ENCODE measurements at places on chromosomes 6 and 20.

DNA sequence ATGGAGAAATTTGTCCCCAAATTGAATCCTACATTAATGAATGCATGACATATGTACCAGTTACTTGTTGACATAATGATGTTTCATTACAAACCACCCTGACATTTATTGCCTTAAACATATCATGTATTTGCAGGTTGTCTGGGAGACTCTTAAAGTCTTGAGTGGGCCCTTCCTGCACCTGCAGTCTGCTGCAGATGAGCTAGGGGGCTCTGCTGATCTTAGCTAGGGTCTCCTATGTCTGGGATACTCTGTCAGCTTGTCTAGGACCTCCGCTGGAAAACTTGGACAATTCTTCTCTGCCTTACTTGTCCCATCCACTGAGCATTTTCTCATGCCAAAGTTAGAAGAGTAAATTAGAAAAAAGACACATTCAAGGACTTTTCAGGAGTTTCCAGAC lies 581.6 kb downstream of the HAO1 start:
- DNase-seq, result no peak

DNA sequence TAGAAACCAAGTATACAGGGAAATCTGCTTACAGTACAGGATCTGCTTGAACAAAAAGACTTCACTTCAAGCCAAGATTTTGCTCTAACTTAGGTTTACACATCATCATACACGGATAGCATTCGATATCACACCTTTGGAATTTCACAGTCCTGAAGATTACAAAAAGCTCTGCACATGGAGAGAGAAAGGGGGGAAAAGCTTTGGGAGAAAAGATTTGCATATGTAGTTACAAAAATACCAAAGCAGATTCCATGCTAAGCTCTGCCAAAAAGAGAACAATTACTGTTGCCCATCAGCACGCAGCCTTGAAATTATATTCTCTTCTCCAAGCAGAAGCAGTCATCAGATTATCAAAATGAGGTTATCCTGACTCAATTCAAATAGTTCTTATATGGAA lies 62.0 kb downstream of the HIVEP2 start:
- no peak for DNase-seq

GRCh38 chr6:154951345-154952200 lies 43.5 kb upstream of the TIAM2 start:
- no peak for DNase-seq

DNA sequence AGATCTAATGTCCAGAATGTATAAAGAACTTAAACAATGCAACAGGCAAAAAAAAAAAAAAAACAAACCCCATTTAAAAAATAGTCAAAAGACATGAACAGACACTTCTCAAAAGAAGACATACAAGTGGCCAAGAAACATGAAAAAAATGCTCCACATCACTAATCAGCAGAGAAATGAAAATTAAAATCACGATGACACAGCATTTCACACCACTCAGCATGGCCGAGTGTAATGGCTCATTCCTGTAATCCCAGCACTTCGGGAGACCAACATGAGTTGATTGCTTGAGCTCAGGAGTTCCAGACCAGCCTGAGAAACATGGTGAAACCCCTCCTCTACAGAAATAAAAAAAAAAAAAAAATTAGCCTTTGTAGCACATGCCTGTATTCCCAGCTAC lies 701.4 kb upstream of the NRSN1 start:
- no peak for DNase-seq

GRCh38 chr20:59817846-59818615 lies 115.4 kb downstream of the SYCP2 start:
- no peak for DNase-seq

DNA sequence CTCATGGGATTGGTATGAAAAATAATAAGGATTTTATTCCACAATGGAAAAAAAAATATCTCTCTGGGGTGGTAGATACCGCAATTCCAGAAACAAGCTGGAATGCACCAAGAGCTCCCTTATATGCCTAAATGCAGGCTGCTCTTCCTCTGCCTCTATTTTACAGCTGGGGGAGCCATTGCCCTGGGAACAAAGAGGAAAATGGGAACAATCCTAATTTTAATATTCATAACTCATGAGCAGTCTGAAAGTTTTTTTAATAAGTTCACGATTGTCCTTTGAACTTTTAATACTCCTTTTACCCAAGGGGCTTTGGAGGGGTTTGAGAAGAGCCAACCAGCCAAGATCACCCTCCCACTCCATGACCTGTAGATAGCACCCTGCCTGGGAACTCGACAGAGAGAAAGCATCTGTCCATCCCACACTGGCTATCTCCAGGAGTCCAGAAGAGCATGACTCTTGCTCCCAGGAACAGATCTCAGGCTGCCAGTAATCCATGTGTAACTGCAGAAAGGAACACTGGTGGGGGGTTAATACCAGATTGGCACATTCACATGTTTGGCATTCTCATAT lies 74.7 kb downstream of the CD83 start:
- DNase-seq, result no peak

GRCh38 chr6:27795697-27796494 lies 116.3 kb downstream of the OR2B2 start:
- DNase-seq, result peak; percentile 82

GRCh38 chr6:38499529-38500096 lies 140.1 kb downstream of the BTBD9 start:
- no peak for DNase-seq

GRCh38 chr6:33116417-33116816 lies 40.6 kb downstream of the HLA-DPB1 start:
- no peak for DNase-seq

- no peak for DNase-seq
Measured at GRCh38 chr6:165988302-165988756, 179.3 kb downstream of the TBXT start.

GRCh38 chr6:90026216-90026615 lies 131.9 kb downstream of the GJA10 start:
- no peak for DNase-seq

GRCh38 chr6:13357551-13358075 lies 29.3 kb upstream of the TBC1D7 start:
- peak; percentile 20 for DNase-seq

GRCh38 chr20:38156888-38157634 lies 8.0 kb downstream of the TGM2 start:
- no peak for DNase-seq

DNA sequence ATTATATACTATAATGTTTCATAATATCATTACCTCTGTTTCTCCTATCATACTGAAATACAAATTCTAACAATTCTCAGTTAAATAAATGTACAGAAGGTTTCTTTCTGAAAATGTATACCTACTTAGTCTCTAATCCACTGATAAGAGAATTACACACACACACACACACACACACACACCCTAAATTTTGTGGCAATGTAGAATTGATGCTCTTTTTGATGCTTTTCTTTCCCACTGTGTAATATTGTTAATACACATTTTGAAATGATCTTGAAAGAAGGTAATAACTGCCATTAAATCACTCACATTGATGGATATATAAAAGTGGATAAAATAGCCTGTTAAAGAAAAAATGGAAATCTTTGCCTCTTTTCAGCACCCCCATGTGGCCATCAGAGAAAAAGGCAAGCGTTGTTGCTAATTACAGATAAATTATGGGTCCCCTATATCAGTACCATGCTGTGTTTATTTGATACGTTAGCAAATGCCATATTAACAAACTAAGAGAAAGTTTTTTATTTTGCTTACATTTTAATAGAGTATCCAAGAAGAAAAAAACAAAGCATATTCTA lies 76.6 kb upstream of the VGLL2 start:
- no peak for DNase-seq

- peak; percentile 40 for DNase-seq
Measured at GRCh38 chr6:141153563-141153962, 979.2 kb upstream of the GJE1 start.

- DNase-seq, result no peak
Measured at GRCh38 chr6:109194880-109195279, 99.6 kb downstream of the CEP57L1 start.

DNA sequence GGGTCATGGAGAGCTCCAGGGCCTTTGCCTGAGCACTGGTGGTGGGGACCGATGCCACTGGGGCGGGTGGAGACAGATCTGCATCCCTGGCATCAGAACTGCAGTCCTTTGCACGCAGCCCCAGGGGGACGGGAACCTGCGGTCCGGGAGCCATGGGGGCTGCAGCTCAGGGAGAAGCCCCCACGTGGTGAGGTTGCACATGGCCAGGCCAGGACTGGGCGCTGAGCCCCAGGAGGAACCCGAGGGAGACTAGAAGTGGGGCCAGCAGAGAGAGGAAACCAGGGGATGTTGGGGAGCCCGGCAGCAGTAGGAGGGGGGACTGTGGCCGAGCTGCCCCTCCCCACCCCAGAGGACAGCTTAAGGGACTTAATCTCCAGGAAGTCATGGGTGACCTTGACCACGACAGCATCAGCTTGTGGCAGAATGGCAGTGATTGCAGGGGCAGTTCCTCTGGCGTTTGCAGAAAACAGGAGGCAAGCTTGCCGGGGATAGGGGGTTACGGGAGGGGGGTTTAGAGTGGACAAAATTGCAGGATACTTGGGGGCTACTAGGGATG lies 18.0 kb upstream of the LSM14B start:
- DNase-seq, result no peak

DNA sequence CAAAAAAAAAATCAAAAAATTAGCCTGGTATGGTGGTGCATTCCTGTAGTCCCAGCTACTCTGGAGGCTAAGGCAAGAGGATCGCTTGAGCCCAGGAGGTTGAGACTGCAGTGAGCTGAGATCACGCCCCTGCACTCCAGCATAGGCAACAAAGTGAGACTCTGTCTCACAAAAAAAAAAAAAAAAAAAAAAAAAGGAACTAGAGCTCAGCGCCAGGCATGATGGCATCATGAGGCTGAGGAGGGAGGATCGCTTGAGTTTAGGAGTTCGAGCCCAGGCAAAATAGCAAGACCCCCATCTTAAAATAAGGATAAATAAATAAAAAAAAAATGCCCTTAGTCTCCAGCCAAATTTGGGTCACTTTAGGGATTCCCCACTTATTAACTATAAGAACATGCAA lies 40.4 kb upstream of the PIM1 start:
- DNase-seq, result no peak

- no peak for DNase-seq
Measured at GRCh38 chr20:24381886-24382285, 87.5 kb upstream of the SYNDIG1 start.

DNA sequence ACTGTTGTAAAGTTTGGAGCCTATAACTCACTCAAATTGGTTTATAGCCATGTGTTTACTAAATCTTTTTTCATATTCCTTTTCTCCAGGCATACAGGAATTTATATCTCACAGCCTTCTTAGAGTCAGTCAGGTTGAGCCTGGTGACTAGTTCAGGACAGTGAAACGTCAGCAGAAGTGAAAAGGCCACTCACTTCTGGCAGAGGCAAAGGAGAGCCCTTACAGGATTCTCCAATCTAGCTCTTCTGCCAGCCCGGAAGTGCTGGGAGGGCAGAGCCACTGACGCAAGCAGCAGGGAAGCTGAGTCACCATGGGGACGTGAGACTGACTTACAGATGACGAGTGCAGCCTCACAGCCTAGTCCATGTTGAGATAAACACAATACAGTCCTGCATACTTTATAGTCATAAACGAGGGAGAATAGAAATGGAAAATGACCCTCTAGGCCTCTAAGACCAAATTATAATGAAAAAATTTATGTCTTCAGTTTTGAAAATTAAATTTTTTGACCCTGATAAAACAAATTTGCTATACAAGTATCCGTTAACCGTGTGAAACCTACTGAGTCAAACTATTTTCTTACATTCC lies 1.3 kb downstream of the PXT1 start:
- DNase-seq, result peak; percentile 88

All from stimulated activated CD4-positive, alpha-beta T cell treated with anti-CD3 and anti-CD28 coated beads, Interleukin-4, amount 100 ng/mL, for 24 hours (primary cell).